Mesendoderm (in vitro differentiated cells): ENCODE measurements at places on chromosomes 7 and 10.
A peak's percentile ranks its signal among the peaks of the same experiment; 100 is the strongest.

DNA sequence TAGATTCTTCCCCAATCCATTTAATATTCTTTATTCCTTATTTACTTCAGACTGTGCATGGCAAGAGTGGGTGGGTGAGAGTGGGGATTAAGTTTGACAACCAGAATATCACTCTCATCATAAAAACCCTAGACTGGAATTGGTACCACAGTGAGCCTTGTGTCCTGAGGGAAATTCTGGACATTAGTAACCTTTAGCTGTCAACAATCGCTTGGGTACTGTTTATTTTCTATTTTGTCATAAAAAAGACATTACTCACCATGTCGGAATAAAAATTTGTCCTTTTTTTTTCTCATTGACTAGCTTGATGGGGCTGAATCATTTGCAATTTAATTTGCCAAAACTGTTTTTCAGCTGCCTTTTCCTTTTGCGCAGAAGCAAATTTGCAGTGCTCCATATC, 176.1 kb upstream of the SEMA3C start:
- DNase-seq: no peak

GRCh38 chr10:116120688-116121455, 152.1 kb downstream of the GFRA1 start:
- peak; percentile 73 for DNase-seq

- DNase-seq: no peak
Measured at GRCh38 chr7:49643321-49643720, 130.1 kb upstream of the VWC2 start.

DNA sequence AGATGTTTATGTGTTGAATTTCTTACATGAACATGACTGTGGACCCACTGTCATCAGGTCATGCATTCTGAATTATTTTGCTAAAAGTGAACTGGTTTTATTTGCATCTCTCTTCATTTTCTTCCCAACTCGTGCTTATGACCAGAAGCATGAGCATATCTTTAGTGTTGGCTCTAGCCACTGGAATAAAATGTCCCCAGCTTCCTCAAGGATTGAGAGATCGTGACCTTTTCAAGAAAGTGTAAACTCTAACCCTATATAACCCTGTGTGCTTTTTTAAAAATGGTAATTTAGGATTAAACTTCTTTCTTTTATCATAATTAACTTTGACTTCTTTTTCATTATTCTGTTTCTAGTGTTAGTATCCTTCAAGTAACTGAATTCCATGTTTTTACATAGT, 55.5 kb downstream of the VTI1A start:
- DNase-seq: no peak

GRCh38 chr7:27151341-27151930, 947 bp downstream of the HOXA3 start:
- DNase-seq: no peak

GRCh38 chr7:43669286-43670081, 59.8 kb downstream of the COA1 start:
- peak; percentile 85 for DNase-seq

GRCh38 chr7:114419441-114420272, 5.0 kb downstream of the FOXP2 start:
- no peak for DNase-seq

DNA sequence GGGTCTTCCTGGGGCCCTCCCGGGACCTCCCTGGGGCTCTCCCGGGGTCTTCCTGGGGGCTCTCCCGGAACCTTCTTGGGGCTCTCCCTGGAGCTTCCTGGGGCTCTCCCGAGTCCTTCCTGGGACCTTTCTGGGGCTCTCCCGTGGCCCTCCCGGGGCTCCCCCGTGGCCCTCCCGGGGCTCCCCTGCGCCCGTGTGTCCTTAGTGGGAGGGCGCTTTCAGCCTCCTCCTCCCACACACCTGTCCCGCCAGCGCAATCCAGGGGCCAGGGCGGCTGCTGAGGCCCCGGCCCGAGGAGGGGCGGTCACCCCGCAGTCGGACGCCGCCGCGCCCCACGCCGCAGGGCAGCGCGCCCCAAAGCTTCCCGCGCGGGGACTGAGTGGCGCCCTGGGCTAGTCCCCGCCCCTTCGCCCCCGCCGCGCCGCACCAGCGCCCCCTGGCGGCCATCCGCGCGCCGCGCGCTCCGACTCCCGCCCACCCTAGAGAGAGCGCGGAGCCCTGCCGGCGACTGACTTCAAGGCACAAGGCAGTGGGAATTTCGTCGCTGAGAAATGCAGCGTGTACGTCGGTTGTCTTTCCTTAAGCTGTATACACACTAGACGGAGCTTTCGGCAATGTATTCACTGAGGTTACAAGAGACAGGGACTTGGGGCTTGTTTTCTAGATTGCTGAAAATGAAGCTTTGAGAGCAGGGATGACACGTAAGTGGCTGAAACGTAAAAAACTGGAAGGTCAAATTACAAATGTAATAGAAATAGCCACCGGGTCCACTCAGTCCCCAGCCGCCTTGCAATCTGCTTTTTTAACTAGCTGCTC, 47.1 kb downstream of the INSIG1 start:
- peak; percentile 81 for DNase-seq

DNA sequence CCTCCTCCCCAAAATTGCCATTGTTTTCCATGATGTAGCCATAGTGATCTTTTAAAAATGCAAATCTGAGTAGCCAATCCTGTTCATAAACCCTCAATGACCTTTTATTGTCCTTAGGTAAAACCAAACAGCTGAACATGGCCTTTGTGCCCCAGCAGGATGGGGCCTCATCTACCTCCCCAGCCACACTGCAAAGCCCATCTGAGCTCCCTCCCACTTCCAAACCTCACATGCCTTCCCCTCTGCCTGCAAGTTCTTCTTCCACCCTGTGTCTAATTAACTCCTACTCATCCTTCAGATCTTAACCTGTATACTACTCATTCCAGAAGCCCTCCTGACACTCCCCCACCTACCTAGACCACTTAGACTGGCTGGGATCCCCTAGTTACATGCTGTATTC, 178.8 kb upstream of the NPVF start:
- no peak for DNase-seq

DNA sequence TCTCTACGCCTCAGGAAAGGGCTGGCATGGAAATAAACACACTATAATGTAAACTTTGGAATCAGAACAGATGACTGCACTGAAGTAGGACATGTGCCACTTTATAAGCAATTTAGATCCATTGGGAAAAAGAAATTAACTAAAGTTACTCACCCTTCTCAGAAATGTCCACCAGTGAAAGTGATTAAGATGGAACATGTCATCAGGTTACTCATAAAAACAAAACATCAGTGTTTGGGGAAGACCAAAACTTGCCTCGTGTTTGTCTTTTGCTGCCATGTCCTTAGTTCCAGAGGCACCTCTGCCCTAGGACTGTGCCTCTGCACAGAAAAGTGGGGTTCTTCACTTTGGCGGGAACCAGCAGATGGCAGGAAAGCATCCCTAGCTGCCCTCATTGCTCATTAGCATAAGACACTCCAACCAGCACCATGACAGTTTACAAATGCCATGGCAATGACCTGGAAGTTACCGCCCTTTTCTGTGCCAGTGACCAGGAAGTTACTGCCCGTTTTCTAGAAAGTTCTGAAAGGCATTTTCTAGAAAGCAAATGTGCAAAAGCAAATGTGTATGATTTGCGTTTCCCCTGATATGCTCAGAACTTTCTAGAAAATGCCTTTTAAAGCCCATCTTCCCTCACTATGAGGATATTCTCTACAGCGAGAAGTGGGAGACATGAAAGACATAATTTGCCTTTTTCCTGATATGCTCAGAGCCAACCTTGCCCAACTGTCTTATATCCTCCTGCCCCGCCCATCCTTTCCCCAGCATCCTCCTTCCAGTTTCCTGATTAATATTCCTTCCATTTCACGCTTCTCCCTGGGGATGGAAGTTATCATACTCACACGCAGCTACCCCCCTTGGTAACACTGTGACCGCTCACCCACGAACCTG, 258.2 kb downstream of the USP6NL start:
- no peak for DNase-seq

DNA sequence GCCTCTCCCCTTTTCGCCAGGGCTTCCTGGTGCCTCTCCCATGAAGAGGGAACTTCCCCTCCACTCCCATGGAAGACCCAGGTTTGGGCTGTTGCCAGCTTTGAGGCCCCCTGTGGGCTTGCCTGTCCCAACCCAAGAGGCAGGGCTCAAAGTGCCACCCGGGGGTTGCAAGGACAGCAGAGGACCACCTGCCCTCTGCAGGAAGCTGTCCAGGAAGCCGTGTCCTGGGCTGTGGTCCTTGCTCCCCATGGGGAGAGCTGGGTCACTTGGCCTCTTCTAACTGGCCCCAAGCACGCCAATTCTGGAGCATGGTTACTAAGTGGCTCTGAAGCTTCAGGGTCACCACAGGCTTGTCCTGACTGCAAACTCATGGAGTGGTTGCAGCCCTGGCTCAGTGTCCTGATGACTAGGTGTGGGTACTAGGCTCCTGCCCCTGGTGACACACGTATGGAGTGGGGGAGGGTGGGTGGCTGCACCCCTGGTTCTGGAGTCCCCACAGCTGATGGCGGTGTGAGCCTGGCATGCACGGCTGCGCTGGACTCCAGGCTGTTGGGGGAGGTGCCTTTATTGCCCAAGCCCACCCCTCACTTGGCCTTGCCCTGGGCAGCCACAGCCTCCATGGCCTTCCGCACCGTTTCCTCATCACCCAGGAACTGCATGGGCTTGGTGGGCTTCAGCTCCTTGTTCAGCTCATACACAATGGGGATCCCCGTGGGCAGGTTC, 3.0 kb downstream of the PGAM2 start:
- no peak for DNase-seq

DNA sequence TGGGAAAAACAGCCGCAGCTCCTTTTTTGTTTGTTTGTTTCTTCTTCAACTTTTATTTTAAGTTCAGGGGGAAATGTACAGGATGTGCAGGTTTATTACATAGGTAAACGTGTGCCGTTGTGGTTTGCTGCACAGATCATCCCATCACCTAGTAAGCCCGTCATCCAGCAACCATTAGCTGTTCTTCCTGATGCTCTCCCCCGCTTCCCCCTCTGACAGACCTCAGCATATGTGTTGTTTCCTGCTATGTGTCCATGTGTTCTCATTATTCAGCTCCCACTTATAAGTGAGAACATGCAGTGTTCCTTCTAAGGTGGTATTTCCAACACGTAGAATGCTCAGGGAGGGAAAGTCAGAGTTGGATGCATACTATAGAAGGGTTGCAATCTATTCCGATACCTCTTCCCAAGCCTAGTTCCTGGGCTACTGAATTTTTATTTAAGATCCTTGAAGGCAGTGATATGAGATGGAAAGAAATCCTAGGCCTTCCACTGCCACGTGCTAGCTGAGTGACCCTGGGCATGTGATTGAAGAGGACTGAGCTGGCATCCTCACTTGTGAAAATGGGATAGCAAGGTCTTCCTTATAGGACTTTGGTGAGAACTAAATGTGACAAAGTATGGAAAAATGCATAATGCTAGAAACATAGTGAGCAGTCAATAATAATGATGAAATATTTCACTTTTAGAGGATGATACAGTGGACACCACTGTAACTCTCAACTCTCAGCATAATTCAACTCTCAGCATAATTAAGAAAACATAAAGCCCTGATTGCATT, 278.5 kb downstream of the REEP3 start:
- no peak for DNase-seq

- peak; percentile 54 for DNase-seq
Measured at GRCh38 chr7:117810642-117811512, 62.4 kb downstream of the CTTNBP2 start.

- peak; percentile 37 for DNase-seq
Measured at GRCh38 chr7:6576024-6576866, 1.0 kb upstream of the ZDHHC4 start.

GRCh38 chr7:1580422-1581030, 10.7 kb upstream of the PSMG3 start:
- DNase-seq: peak; percentile 45

- peak; percentile 27 for DNase-seq
Measured at GRCh38 chr7:45031829-45032228, 31.8 kb downstream of the CCM2 start.

- DNase-seq: no peak
Measured at GRCh38 chr7:13108061-13108460, 420.6 kb downstream of the ARL4A start.

GRCh38 chr10:92678206-92678605, 11.5 kb upstream of the HHEX start:
- DNase-seq: no peak

GRCh38 chr10:14507176-14507575, 176.5 kb upstream of the FRMD4A start:
- DNase-seq: peak; percentile 14

DNA sequence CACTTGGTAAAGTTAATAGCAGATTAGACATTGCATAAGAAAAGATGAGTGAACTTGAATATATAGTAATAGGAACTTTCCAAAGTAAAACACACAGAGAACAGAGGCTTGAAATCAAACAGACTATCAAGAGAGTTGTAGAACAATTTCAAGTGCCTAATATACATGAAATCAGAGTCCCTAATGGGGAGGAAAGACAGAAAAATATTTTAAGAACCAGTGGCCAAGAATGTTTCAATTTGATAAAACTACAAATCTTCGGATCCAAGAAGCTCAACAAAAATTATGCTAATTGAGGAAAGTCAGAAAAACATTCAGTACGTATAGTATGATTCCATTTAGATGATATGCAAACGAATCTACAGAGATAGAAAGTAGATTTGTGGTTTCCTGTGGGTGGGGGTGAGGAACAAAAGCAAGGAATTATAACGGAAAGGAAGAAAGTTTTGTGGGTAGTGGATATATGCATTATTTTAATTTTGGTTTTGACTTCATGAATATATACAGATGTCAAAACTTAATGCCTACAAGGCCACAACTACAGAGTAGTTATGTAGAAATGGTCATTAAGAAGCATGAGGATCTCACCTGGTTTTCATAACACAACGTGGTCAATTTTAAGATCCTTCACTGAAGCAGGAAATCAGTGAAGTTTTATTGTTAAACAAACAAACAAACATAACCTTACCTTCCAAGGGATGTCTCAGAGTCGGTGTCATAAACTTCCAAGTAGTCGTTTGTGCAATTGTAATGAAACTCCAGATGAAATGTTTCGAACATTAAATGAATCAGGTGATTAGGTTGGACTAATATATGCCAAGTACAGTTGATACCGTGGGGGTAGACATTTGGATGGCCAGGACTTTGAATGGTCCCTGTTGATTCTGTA, 62.0 kb downstream of the CUBN start:
- no peak for DNase-seq

DNA sequence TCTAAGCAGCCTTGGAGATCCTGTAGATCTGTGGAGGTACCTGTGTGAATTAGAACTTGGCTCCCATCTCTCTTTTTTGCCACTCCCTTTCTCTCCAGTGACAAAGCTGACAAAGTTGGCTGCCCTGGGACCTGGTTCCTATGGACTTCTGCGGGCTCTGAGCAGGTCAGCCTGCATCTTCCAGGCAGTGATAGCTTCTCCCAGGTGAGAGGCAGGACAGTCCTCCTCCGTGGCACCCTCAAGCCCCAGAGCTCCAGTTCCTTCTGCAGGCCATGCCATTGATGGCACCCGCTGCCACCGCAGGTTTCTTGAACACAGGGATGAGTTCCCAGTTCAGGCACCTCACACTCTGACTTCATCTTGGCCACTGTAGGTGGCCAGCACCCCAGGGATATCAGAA, 73.5 kb upstream of the GRB10 start:
- no peak for DNase-seq
